ENCODE measurements at places on chromosomes 5 and 9.
A peak's percentile ranks its signal among the peaks of the same experiment; 100 is the strongest.

- DNase-seq, result no peak
Observed at GRCh38 chr9:123108976-123109375, 75.5 kb downstream of the GPR21 start.

DNA sequence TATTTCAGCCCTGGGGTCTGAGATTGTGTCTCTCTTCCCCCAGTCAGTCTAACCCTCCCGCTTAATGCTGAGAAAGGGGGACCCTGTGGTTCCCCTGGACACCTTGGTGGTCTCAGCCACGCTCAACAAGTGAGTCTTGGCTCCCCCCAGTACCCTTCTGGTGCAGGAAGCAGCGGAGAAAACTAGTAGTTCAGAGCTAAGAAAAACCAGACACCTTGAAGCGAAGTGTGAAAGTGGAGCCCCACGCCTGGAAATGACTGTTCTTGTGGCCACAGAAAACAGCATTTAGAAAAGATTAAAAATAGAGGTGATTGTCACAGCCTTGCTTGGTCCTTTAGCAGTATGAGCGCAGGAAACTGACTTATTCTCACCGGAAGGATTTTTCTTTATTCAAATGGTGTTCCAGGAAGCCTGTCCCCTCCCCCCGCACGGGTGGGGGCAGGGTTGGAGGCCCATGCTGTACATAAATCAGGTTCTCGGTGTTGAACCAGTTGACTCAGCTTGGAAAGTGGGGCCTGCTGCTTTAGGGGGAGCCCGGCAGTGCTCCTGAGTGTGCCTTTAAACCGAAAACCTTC, 8.1 kb downstream of the ARPC5L start:
- peak; percentile 94 for DNase-seq

DNA sequence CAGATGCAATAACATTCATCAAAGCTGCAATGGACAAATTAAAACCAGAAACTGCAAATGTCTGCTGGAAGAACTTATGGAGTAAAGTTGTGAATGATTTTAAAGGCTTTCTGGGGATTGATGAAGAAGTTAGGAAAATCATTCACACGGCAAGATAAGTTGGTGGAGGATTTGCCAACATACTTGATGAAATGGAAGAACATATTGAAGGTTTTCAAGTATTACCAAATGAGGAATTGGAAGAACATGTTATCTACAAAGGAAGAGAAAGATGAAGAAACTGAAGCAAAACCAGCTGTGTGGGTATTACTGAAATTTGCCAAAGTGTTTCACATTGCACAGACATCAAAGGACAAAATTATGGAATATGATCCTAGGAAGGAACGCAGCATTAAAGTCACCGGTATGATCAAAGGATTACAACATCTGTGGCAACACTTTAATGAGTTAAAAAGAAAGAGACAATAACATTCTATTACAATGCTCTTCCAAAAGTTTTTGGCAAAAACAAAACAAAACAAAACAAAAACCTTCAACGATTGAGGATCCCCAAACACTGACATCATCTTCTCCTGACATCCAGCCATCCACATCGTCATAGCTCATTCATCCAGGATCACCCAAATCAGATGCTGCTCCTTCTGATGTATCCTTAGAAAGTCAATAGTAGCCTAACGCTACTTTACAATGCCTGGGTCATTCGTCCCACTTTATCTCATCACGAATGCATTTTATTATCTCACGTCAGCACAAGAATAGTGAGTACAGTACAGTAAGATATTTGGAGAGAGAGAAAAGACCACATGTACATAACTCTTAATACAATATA, 61.3 kb upstream of the SMC5 start:
- DNase-seq, result no peak

DNA sequence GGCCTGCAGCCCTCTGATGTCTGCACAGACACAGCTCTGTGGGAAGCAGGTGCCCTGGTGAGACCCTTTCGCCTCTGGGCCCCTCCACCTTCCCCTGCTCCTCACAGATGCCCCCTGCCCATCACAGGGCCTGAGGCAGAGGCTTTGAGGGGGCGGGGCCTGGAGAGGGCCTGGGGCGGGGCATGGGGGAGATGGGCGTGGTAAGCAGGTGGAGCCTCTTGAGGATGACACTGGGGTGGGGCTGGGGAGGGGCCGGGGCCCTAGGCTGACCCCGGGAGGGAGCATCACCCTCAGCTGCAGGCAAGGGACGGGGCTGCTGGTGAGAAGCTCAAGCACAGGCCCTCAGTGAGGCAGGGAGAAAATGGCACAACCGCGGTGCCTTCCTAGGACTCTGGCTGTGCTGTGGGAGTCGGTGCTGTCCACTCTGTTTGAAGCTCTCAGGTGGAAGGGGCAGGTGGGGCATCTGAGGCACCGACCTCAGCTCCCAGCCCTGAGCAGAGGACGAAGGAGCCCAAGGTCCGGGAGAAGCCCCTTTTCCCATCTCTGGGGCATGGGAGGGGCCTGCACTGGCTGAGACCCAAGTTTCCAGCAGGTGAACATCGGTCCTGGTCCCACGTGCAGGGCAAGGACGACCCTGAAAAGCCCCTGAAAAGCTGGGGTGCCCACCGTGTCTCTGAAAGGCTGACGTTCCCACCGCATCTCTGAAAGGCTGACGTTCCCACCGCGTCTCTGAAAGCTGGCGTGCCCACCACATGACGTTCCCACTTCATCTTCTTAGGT, 17.5 kb upstream of the SLC9A3 start:
- no peak for DNase-seq

DNA sequence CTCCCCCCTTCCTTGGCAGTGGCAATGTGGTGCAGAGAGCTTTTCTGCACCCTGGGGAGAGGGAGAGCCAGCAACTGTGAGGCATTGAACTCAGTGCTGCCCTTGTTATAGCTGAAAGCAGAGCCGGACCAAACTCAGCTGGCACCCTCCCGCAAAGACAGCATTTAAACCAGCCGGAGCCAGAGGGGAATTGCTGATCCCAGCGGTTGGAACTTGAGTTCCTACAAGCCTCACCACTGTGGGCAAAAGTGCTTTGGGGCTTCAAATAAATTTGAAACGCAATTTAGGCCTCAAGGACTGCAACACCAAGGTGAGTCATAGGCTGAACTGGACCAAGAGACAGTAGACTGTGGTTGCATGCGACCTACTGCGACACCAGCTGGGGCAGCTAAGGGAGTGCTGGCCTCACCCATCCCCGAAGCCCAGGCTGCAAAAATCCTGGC, 207.6 kb upstream of the CDKN2B start:
- DNase-seq, result no peak

DNA sequence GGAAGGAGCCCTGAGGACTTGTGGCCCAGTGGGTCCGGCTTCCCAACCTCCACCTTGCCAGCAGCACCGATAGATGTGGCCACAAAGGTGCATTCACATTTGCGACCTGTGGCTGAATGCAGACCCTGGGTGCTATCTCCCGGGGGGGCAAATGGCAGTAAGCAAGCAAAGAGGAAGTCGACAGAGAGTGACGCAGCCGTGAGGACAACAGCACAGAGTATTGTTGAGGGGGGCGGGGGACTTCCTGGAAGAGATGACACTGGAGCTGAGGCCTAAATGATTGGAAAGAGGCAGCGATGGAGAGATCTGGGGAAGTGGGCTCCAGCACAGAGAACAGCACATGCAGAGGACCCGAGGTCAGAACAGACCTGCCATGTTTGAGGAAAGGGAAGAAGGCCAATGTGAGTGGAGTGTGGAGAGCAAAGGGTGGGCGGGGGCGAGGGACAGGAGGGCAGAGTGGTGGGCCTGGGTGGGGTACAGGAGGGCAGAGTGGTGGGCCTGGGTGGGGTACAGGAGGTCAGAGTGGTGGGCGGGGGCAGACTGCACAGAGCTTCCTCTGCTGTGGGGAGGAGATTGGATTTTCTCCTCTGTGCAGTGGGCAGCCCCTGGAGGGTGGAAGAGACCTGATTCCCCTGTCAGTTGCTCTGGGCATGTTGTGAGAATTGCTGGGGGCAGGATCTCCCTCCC, 42.6 kb downstream of the ADAMTS2 start:
- no peak for DNase-seq

DNA sequence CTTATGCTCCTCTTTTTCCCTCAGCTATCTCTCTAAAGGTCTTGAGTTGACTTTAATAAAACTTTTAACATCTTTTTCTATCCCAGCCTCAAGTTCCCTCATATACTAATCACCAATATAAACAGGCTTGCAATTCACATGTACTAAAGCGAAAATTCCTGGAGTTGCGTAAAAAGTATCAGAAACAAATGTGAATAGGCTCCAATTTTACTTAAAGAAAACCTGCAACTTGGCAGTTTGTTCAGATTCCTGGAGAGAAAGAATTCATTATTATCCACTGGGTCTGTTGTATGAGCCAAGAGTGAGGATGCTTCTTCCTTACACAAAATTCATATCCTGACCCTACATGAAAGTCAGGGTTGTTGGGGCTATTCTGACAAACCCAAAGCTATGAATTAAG, 384.2 kb downstream of the DTWD2 start:
- no peak for DNase-seq

DNA sequence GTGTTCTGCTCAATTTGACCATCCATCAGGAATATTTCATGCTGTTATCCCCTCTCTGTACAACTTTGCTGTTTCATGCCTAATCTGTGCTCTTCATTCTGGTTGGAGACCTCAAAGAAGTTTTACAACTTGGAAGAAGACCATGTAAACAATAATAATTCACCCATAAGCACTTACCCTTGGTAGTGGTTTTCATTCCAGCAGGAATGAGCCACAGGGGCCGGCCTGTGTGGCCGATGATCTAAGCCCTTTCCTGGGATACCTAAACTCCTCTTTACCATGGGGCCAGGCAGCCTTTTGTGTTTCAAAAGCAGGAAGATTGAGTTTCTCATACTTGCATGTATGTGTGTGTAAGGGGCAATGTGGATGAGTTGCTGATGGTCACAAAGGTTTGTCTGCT, 165.0 kb downstream of the FGF1 start:
- DNase-seq, result no peak

GRCh38 chr9:135858491-135859185, 48.7 kb downstream of the CAMSAP1 start:
- DNase-seq, result no peak

GRCh38 chr5:160293901-160294561, 18.3 kb downstream of the CCNJL start:
- no peak for DNase-seq

DNA sequence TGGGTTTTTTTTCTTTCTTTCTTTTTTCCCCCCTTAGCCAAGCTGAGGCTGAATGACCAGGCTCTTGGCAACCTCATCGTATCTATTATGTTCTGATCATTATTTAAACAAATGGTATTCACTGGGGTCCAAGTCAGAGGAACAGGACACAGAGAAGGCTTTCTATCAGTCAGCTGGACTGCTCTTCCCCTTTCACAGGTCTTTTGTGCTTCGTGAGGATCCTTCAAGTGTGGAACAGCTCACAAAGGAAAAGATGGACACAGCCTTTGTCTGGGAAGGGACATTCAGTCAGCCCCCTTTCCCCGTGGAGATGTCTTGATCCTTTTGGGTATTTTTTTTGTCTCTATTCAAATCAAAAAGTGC, 54.2 kb upstream of the DPYSL3 start:
- no peak for DNase-seq

Data from activated CD4-positive, alpha-beta T cell treated with anti-CD3 and anti-CD28 coated beads, Interleukin-2, amount 50 U/mL, for 16 hours (primary cell).